ENCODE measurements at places on chromosomes 13 and 19.
A peak's percentile ranks its signal among the peaks of the same experiment; 100 is the strongest.

GRCh38 chr19:2716275-2716650 lies 4.9 kb downstream of the DIRAS1 start:
- DNase-seq: no peak

GRCh38 chr13:110525328-110526319 lies 35.9 kb downstream of the RAB20 start:
- DNase-seq: no peak

- DNase-seq: no peak
These were observed 3.1 kb downstream of the FTL start for GRCh38 chr19:48968179-48968661.

- no peak for DNase-seq
These were observed 14.7 kb upstream of the PRR19 start for GRCh38 chr19:42287017-42287826.

DNA sequence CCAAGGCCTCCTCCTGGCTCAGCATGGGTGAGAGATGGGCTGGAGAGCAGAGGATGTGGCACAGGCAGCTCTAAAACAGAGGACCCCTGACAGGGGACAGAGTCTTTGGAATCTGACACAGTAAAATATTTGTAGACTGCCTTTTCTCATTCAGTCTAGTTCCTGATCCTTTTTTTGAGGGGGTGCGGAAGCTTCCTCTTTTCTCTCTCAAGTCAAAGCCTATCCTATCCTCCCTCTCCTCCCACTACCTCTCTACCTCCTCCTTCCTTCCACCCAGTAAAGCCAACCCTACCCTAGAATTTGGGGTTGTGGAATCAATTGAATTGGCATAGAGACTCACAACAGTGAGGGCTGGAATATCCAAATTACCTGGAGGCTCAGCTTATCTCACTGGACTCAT lies 82.0 kb downstream of the TEX26 start:
- DNase-seq: no peak

GRCh38 chr13:73496711-73497110 lies 437.9 kb downstream of the KLF5 start:
- DNase-seq: no peak

- peak; percentile 53 for DNase-seq
These were observed 29.8 kb upstream of the SPACA7 start for GRCh38 chr13:112346173-112346898.

DNA sequence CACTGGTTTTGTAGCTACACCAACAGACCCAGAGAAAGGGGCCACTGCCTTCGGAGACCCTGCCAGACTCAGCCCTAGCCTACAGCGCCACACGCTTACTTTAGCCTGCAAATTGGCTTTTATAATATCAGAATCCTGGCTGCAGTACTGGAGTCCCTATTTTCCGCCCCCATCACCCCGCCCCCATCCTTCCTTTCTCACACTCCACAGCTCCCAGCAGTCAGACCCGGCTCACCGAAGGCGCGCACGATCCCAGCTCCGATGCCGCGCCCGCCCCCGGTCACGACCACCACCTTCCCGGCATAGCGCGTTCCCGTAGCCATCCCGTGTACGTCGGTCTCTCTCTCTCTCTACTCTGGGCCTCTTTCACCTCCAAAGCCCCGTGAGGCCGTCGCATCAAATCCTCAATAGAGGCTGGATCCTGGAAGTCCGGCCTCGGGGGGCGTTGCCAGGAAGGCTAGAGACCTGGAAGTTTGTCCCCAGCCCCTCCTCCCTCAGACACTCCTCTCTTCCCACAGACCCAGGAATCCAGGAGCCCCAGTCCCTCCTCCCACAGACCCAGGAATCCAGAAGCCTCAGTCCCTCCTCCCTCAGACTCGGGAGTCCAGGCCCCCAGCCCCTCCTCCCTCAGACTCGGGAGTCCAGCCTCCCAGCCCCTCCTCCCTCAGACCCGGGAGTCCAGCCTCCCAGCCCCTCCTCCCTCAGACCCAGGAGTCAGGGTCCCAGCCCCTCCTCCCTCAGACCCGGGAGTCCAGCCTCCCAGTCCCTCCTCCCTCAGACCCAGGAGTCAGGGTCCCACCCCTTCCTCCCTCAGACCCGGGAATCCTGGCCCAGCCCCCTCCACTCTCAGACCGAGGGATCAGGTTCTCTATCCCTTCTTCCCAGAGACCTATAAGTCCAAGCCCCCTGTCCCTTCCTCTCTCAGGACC lies at the start of gene HSD17B14:
HSD17B14 (minus strand) TSS at position 403 of the 929 bp plus-strand sequence; CDS start at position 323, 80 bp downstream.
- DNase-seq: no peak

DNA sequence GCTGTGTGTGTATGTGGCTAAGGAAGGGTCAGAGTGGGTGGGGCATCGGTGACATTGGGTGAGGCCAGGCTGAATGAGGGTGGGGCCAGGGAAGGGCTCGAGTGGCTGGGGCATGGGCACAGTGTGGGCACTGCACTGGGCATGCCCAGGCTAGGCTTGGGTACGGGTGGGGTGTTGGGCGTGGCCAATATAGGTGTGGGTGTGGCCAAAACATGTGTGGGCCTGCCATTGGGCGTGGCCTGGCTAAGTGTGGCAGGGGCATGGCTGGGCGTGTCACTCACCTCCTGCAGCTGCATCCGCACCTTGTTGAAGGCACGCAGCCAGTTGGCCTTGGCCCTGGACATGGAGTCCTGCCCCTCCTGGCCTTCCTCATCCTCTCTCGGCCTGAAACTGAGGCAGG lies 33.2 kb downstream of the UNC13A start:
- no peak for DNase-seq

- no peak for DNase-seq
These were observed at the start of gene SCEL for GRCh38 chr13:77535448-77535847. SCEL (plus strand) TSS chr13:77535706; CDS start chr13:77555876, 20,170 bp downstream.

GRCh38 chr13:43316281-43316680 lies 292.9 kb downstream of the DNAJC15 start:
- DNase-seq: peak; percentile 86

GRCh38 chr19:6156033-6156432 lies 20.6 kb downstream of the ACSBG2 start:
- no peak for DNase-seq

DNA sequence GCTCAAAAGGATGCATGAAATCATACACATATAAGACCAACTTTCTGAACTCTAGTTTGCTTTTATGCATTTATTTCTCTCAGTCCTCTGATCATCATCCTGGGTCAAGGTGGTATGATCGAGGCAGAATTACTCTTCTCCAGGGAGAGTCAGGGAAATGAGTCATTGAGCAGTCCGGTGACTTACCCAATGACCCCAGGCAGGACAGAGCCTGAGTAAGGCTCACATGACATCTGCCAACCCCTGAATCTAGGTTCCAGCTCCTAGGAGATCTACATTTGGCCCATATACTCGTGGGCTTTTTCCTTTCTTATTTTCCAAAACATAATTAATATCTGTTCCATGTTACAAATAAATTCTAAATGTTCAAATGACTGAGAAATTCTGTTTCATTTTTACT lies 502.3 kb downstream of the FOXO1 start:
- no peak for DNase-seq

- no peak for DNase-seq
These were observed 2.2 kb upstream of the CYP4F22 start for GRCh38 chr19:15506074-15506571.

DNA sequence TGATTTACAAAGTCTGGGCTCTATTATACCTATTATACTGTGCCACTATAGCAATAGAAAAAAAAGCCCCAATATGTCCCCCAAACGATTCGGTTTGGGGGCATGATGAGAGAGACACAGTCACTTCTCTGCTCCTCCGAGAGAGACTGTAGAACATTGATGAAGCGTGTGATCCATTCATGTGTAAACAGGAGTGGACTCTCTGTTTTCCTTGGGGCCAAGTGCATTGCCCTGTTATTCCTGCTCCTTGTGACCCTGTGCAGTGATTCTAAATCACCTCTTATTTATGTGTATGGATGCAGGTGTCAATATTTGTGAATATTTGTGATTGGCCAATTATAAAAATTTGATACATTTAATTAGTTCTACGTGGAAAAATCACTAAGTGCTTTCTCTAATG lies 17.0 kb downstream of the F10 start:
- DNase-seq: no peak

- no peak for DNase-seq
These were observed 5.1 kb downstream of the ZNF507 start for GRCh38 chr19:32350471-32350865.

DNA sequence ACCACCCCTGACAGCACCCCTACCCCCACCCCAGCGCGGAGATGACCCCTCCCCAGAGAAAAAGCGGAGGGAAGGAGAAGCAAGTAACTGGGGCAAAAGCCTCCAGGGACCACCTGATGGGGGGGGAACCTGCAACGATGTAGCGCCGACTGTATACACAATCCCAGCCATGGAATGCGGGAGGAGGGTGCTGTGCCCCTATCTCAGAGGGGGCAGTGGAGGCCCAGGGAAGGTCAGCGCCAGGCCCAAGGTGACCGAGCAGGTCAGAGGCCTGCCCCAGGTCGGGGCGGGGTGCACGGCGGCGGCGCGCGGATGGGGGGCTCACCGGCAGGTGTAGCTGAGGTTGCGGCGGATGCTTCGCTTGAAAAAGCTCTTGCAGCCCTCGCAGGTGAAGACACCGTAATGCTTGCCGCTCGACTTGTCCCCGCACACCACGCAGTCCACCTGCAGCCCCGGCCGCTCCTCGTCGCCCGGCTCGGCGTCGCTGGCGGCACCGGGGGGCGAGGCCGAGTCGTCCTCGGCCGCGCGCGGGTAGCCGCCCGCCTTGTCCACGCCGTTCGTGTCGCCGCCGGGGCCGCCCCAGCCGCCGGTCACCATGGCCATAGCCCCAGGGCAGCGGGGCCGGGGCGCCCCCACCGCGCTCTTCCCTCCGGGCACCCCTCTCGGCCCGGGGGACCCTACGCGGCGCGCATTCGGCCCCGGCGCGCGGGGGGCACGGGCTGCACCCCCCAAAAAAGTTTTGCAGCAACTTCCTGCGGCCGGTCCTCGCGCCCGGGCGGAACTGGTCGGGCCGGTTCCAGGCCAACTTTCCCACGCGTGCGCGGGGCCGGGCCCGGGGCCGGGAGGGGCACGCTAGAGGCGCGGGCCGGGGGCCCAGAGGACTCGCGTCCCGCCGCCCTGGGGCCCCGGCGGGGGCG lies 843 bp downstream of the NR2F6 start:
- no peak for DNase-seq

DNA sequence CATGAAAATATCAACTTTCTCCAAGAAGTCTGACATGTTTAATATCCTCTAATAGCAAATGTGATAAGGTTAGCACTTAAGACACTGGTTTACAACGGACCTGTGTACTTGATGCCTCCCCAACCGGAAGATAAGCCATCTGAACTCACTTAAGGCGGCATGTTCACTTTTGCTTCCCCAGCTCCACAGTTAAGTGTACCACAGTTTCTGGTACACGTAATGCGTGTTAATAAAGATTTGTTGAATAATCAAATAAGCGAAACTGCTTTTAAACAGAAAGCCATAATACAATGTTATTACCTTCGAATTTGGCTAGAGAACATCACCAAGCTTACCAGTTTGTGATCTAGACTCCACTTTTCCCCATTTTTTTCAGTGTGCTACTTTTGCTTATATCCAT lies 1.4 kb upstream of the PAN3 start:
- DNase-seq: no peak

DNA sequence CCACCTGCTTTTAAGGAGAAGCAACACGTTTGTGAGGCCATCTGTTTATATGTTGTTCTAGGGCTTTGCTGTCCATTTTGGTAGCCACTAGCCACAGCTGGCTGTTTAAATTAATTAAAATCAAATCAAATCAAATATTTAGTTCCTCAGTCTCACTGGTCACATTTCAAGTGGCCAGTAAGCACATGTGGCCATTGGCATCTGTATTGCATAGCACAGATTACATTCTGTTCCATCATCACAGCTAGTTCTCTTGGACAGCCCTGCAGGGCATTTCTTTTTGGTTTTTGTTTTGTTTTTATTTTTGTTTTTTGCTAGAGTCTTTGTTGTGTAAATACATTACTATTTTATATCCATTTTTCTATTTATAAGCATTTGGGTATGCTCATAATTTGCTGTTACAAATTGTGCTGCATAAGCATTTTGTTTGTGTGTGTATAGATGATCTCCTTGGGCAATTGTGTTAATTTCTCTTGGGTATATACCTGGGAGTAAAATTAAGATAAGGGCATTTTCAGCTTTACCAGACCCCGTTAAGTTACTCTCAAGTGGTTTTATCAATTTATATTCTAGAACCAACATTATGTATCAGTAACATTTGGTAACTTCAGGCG lies 31.3 kb downstream of the SAE1 start:
- no peak for DNase-seq

DNA sequence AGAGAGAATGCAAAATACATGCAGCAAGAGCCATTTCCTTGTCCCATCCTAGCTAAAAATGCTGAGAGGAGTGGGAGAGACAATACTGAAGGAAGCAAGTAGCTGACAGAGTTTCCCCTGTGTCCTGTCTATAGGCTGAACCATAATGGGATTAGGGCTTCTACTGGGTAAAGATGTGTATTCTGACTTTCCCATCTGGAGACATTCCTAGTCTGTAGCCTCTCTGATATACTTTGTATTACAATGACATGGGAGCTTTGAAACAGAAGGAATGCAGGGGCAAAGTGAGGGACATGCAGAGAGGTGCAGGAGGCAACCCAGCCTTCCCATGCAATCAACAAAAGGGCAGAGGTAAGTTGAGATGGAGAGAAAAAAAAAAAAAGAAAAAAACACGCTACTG lies 10.5 kb upstream of the GPC6 start:
- no peak for DNase-seq

DNA sequence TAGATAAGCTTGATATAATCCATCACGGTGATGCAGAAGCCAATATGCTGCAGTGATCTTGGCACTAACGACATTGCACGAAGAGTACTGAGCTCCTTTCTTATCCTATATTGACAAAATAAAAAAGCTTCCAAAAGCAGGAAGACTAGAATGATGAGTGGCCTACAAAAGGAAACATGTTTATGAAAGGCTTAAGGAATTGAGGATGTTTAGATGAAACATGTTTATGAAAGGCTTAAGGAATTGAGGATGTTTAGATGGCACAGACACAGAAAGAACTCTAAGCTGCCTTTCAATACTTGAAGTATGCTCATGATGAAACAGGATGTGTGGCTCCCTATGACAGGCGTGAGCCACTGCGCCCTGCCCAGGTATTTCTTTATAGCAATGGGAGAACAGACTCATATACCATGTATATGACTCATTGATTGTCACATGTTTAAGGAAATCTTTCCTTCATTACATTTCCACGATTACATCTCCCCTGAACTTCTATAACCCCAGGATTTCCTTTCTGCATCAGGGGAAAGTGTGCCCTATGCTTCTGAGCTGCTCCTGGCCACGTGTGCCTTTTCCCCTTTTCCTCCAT lies 690.8 kb upstream of the ARGLU1 start:
- no peak for DNase-seq
